ENCODE measurements at places on chromosomes 5 and 9. TPM values are rescaled to one million over a fixed set of nuclear protein-coding genes. Genes with fewer than 3 reads are reported as not detected.
A peak's percentile ranks its signal among the peaks of the same experiment; 100 is the strongest.

- no peak for DNase-seq
These were observed 419.4 kb upstream of the PTGER4 start for GRCh38 chr5:40260361-40260760.

ENTREP1 gene
- polyA plus RNA-seq = 0.24 TPM

- DNase-seq = peak; percentile 72
These were observed 19.7 kb upstream of the GARNL3 start for GRCh38 chr9:127244609-127245601.

ACSL6 gene
- 0.01 TPM for polyA plus RNA-seq

DNA sequence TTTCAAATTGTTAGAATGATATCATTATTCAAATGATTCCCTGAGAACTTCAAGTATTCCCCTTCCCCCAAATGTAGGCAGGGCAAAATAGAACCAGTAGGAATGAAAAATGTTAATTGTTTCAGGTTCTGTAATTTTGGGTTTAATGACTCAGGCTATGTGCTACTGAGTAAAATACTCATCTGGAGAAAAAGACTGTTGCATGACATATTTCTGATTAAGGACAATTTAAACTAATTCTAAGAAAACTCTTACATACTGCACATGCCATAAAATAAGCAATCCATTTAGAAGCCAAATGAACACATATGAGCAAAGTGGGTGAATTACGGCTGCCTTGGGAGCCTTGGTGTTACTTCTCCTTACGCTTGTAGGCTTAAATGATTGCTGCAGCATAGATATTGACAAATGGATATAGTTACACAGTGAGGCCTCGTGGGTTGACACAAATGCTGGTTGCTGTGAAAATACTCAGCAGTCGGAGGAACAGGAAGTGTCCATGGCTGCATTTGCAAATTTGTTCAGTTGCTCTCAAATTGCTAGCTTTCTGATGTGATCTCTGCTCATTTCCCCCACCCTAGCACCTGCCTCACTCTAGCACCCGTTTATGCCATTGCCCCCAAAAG, 174.9 kb upstream of the DMAC1 start:
- no peak for DNase-seq

INSL4 gene
- not detected for polyA plus RNA-seq

DNA sequence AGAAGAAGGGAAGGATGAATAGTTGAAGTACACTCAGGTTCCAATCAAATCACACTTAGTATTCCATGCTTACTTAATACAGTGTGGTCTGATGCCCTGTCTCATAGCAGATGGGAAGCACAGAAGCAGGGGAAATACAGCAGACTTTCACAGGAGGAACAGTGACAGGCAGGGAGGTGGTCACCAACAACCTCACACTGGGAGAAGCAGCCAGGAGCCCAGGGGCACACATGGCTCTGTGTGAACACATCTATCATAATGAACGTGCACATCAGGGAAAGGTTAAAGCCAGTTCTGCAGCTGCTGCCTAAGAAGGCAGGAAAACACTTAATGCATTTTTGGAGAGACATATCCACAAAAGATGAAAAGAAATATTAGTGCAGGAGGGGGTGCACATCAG, 312.3 kb downstream of the MED10 start:
- no peak for DNase-seq

DNA sequence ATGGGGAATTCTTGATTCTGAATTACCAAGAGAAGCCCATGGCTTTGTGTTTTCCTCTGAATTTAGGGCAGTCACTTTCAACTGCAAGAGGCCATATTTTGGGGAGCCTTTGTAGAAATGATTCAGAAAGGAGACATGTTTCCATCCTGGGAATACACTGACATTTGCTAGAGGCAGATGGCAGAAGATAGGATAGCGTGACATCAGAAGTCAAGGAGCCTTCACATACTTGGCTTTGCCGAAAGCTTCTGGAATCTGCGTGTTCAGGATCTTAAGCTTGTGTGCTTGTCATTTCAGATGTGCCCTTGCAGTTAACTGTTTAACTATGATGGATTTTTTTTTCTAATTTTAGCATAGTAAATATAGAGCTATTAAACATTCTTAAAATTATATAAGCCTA, 296.2 kb downstream of the ARHGEF28 start:
- DNase-seq = no peak

DNA sequence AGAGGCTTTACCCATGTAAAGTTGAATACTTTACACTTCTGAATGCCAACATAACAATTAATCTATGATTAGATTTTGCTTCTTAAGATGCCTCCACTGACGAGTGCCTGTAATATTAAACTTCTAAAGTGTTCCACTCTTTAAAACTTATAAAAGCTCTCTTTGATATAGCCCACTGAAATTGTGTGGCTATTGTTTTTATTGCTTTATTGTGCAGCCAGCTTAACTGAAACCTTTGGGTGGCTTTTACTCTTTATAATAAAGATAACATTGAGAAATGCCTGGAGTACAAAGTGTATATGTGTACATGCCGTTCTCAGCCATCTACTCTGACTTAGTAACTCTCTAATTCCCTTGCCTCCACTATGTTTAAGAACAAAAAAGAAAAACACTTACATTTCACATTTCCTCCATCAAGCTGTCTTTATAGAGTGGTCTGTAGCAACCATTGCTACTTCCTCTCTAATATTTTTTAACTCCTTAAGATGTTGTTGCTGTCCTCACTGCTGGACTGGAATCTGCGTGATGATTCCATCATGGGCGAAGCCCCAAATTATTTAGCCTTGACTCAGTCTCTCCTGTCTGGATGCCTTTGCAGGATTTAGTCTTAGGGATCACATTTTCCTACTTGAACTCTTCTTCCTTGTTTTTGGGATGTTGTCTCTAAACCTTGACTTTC, 9.1 kb downstream of the PIK3R1 start:
- DNase-seq = no peak

GRCh38 chr9:79193501-79194223, 378.1 kb upstream of the TLE4 start:
- DNase-seq = no peak

GRCh38 chr9:134503301-134504105, 138.1 kb upstream of the COL5A1 start:
- no peak for DNase-seq

DNA sequence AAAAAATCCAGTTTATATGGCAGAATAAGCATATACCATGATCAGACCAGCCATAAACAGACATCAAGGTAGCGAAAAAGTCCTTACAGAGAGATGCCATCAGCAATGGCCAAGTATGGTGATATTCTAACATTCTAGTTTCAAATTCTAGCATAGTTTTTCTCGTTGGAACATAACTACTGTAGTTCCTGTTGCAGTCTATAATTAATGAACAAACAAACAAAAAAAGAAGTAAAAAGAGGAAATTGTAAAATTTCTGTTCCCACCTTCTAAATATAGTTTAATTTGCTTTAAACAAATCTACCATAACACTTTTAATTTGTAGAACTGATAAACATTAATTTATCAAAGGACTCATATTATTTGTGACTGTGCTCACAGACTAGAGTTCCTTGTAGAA, 9.9 kb upstream of the CD180 start:
- no peak for DNase-seq

- no peak for DNase-seq
These were observed 12.8 kb upstream of the WHRN start for GRCh38 chr9:114518120-114518519.

IFNA21 gene
- polyA plus RNA-seq = not detected

- DNase-seq = no peak
These were observed 10.3 kb downstream of the SLC28A3 start for GRCh38 chr9:84330246-84330645.

DNA sequence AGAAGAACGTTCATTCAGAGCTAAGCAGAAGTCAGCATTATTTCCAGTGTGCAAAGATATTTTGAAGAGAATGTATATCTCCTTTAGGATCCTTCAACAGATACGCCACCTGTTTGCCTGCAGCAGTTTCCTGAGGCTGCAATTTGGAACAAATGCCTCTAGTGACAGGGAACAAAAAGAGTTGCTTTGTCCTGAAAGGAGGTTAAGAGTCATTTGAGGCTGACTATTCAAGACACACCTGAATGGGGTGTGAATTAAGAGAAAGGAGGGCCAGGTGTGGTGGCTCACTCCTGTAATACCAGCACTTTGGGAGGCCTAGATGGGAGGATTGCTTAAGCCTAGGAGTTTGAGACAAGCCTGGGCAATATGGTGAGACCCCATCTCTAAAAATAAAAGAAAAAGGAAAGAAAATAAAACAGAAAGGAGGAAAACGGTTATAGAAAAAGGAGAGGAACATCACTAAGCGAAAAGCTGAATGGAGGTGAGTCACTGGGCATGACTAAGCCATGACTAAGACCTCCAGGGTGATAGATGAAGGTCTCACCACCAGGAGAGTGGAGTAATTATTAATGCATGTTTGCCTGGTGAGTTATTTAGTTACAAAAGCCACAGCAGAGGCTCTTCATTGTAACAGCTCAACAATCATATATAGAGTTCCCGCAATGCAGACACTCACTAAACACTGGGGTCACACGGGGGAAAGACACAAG, 255.2 kb upstream of the TNC start:
- DNase-seq = peak; percentile 96

DNA sequence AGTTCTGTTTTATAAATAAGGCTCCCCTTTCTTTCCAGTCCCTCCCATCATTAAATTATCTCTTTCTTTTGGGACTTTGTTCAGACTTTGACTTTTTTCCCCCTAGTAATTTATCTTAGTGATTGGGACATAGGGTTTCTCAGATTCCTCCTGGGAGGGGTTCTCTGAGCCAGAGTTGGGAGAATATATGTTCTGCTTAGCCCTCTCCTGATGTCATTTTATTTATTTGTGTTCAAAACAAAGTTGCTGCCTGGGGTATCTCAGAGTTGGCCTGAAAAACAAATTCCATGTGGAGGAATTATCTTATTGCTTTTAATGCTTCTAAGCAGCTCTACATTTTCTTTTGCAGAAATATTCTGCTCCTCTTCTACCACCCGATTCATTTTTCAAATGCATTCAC, 211.0 kb downstream of the PCSK5 start:
- DNase-seq = no peak

GRCh38 chr5:149638136-149638535, 56.8 kb downstream of the ARHGEF37 start:
- no peak for DNase-seq

SAPCD2 gene
- polyA plus RNA-seq = 3.6 TPM

LCN1 gene
- polyA plus RNA-seq = not detected

KIF12 gene
- 1.7 TPM for polyA plus RNA-seq

ABLIM3 gene
- polyA plus RNA-seq = 5.5 TPM

DNA sequence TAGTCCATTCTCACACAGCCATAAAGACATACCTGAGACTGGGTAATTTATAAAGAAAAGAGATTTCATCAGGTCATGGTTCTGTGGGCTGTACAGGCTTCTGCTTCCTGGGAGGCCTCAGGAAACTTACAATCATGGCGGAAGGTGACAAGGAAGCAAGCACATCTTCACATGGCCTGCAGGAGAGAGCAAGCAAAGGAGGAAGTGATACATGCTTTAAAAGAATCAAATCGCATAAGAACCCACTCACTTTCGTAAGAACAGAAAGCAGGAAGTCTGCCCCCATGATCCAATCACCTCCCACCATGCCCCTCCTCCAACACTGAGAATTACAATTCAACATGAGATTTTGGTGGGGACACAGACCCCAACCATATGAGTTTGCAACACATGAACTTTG, 5.1 kb upstream of the FBXO38 start:
- DNase-seq = no peak

DNA sequence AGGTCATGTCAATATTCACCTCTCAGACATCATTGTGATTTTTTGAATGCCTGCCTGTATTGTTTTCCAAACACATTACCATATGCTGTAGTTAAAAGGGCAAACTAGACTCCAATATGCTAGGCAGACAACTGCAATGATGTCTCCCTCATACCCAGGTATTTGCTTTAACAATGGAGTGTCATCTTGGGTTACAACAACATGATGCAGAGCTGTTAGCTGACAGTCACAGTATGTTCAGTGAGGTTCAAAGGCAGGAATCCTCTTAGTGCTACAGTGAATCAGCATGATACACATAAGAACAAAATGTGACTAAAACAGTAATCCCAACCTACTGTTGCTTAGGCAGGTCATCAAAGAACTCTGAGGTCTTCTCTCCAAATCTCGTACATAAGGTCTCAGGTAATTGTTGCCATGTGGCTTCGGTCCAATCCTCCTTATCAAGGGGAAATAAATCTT, 24.0 kb downstream of the OR1J1 start:
- peak; percentile 37 for DNase-seq

DNA sequence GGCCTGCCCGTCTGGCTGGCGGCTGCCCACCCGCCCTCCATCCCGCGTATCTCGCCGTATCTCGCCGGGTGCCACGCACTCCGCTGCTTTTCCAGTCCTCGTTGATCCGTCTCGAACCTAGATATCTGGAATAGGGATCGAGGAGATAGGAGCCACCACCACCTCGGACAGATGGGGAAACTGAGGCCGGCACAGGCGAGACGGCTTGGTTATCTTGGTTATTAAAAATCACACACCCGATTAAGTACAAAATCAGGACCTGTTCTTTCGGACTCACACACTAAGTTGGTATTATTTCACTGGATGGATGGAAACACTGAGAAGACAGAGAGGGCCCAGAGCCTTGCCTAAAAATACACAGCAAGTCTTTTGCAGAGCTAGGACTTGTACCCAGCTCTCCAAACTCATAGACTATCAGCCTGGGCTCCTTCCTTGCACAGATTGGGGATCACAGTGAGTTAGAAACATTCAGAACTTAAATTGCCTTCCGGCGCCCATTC, 678 bp downstream of the SLC26A2 start:
- no peak for DNase-seq

- DNase-seq = no peak
These were observed 353 bp downstream of the SH3PXD2B start for GRCh38 chr5:172453986-172454357.

- DNase-seq = no peak
These were observed 36.3 kb upstream of the HAND1 start for GRCh38 chr5:154514331-154514730.

RANBP3L gene
- polyA plus RNA-seq = not detected

GRCh38 chr5:59169081-59169767, 586.3 kb downstream of the RAB3C start:
- DNase-seq = no peak

PCDHB9 gene
- not detected for polyA plus RNA-seq
